Spinal cord (tissue), 10 donors: ENCODE measurements at places on chromosomes 2 and 18. TPM values are rescaled to one million over a fixed set of nuclear protein-coding genes. Genes with fewer than 3 reads are reported as not detected.

- DNase-seq = peak; percentile 31
Measured at GRCh38 chr2:234412726-234413125, 84.2 kb downstream of the ARL4C start.

DNA sequence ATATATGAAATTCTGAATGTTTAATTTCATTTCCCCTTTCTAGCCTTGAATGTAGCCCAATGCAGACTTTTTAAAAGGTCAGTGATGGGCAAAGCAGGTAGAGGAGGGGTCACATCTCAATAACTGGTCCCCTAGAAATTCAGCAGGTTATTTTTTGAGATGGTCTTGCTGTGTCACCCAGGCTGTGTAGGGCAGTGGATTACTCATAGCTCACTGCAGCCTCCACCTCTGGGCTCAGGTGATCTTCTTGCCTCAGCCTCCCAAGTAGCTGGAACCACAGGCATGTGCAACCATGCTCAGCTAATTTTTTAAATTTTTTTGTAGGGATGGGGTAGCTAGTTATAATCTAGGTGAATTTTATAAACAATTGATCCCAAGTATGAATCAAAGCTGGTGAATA lies 8.8 kb downstream of the IAH1 start:
- DNase-seq = no peak

GRCh38 chr18:54737986-54738385 lies 90.3 kb upstream of the RAB27B start:
- no peak for DNase-seq

- no peak for DNase-seq
Measured at GRCh38 chr2:203893401-203893800, 25.8 kb downstream of the CTLA4 start.

The KCNIP3 gene
- total RNA-seq = 10.6 TPM

The ADAM23 gene
- total RNA-seq = 15.7 TPM

The SLC23A3 gene
- total RNA-seq = 0.69 TPM

The LRATD1 gene
- 15.8 TPM for total RNA-seq

- DNase-seq = no peak
Measured at GRCh38 chr2:62538756-62539155, 32.8 kb upstream of the TMEM17 start.

- peak; percentile 76 for DNase-seq
Measured at GRCh38 chr2:219736209-219736608, 108.8 kb downstream of the SLC4A3 start.

The MYO3B gene
- 0.61 TPM for total RNA-seq

The MC5R gene
- total RNA-seq = 0.22 TPM

DNA sequence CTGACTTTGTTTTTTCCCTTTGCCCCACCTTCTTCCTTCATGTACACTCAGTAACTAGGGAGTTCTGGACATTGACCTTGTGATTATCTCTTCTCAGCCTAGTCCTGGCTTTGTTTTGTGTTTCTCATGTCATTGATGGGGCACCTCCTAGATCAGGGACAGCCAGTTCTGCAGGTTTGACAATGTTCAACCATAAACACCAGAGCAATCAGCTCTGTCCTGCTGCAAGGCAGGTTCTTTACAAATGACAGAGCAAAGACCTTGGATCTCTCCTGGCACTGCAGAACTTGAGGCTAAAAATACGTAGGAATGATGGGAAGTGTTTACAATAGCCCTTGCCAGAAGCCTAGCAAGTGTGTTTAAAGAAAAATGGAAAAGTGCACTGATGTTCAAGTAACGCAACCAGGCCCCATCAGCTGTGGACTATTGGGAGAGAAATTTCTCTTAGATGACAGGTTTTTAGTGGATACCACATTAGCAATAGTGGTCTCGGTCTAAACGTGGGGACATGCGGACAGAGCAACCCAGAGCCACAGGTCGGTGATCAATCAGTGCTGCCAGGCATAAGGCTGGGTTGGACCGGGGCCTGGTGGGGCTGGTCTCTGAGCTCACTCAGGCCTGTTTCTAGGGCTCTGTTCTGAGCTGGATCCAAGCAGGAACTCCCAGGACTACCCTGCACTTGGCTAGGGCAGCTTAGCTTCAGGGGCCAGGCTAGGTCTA lies 76.8 kb downstream of the SOWAHC start:
- DNase-seq = no peak

- DNase-seq = no peak
Measured at GRCh38 chr2:177169810-177170514, 42.6 kb upstream of the HNRNPA3 start.

GRCh38 chr2:38702413-38702812 lies 36.5 kb downstream of the GALM start:
- no peak for DNase-seq

The IL36RN gene
- not detected for total RNA-seq

DNA sequence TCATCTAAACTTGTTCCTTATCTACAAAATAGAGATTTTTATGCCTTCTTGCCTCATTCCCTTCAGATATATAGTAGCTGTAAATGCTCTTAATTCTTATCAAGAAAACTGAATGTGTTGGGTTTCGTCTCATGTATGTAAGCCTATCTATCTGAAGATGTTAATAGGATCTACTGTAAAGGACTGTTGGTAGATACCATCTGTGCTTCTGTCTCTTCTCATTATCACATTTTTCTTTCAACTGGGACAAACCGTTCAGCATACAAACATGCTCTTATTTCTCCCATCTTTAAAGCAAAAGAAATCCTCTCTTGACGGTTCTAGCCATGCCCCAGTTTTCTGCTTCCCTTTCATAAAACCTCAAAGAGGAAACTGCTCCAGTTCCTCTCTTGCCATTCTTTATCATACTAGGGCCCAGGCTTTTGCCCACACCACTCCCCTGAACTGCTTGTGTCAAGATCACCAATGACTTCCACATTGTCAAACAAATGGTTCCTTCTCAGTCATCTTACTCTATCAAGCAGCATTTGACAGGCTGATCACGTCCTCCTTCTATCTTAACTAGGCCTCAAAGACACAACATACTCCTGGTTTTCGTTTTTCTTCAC lies 88.7 kb downstream of the ARHGEF33 start:
- no peak for DNase-seq

The OXER1 gene
- 0.50 TPM for total RNA-seq

- no peak for DNase-seq
Measured at GRCh38 chr2:156399224-156399949, 36.8 kb upstream of the GPD2 start.

DNA sequence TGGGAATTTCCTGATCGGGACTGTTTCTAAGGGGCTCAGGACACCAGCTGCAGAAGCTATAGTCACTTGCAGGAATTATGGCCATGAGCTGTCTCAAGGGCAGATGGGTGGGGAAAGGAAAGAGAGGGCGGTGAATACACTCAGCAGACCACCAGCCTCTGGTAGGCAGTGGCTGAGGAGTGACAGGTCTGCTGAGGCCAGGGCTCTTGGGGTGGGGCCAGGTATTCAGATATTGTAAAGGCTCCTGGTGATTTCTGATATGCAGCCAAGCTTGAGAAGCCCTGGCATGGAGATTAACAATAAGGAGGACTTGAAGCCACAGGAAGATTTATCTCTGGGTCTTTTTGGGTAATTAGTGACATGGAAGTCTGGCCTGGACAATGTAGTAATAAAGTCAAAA lies 145.3 kb upstream of the AQP4 start:
- no peak for DNase-seq

GRCh38 chr18:51437280-51438271 lies 240.1 kb upstream of the MEX3C start:
- no peak for DNase-seq
